IMR-90 (cell line): ENCODE measurements at places on chromosomes 6 and 20.
A peak's percentile ranks its signal among the peaks of the same experiment; 100 is the strongest.

DNA sequence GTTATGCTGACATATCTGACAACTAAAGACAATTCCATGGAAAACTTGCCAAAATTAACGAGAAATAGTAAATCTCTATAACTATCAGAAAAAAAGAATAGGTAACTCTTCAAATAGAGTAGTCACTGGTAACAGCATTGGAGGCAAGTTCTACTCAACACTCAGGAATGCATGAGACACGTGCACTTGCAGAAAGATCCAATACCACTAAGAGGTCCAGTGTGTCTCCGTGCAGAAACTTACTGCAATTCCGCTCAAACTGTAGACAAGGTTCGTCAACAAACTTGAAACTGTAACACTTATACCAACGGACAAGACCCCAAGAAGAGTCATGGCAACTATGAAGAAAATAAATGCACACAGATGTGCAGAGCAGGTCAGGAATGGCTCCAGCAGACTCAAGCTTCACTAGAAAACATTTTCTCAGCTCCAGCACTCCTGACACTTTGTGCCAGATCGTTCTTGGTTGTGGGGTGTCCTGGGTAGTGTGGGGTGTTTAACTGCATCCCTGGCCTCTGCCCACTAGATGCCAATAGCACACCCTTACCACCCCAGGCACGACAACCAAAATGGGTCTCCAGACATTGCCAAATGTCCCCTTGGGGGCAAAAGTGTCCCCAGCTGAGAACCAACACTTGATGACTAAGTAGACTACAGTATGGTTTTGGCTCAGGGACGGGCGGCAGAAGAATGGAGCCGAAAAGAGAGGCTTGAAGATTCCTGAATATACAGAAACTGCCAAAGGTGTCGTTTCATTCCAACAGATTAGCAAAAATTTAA is 134.8 kb downstream of the DTNBP1 start:
- H3K27ac ChIP-seq: no peak overlapping the region

GRCh38 chr6:109360281-109360680 is 22.0 kb downstream of the CD164 start:
- peaks cover 40% of the 10 kb centered on the region for H3K36me3 ChIP-seq
- no peaks in the 10 kb centered on the region for H3K27me3 ChIP-seq
- H3K4me1 ChIP-seq: no peaks in the 10 kb centered on the region
- no peak overlapping the region for H3K27ac ChIP-seq

DNA sequence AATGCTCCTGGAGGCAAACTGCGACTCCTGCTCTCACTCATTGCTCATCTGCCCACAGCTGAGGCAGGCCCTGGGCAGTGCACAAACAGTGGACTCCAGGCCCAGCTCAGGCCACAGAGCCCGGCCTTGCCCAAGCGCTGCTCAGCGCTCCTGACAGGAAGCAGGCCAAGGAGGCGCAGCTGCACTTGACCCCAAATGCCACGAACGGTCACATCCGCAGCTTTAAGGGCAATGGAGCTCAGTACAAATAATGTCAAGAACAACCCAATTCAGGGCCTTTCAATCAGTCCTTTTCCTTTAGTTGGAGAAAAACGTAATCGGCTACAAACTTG is 33.8 kb downstream of the RRBP1 start:
- H3K4me3 ChIP-seq: no peak overlapping the region
- peak overlapping the region; percentile 4; the same call in 1 of the 2 replicates for H3K27ac ChIP-seq
- H3K36me3 ChIP-seq: peaks cover 39% of the 10 kb centered on the region

DNA sequence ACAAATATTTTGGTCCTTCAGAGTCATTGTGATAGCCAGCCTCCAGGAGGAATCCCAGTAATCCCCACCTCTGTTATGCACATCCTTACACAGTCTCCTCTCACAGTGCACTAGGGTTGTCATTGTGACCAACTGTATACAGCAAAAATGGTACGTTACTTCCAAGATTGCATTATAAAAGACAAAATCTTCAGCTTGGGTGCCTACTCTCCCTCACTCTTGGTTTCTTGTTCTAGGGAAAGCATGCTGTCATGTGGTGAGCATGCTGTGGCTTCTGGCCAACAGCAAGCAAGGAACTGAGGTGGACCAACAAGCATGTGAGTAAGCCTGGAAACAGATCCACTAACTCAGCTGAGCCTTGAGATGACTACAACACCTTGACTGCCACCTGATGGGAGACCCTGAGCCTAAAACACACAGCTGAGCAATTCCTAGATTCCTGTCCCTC is 130.1 kb upstream of the DST start:
- H3K27ac ChIP-seq: no peak overlapping the region
- H3K4me3 ChIP-seq: no peak overlapping the region
- DNase-seq: peak; percentile 93
- no peaks in the 10 kb centered on the region for H3K27me3 ChIP-seq
- H3K4me1 ChIP-seq: peaks cover 5% of the 10 kb centered on the region
- H3K36me3 ChIP-seq: no peaks in the 10 kb centered on the region

DNA sequence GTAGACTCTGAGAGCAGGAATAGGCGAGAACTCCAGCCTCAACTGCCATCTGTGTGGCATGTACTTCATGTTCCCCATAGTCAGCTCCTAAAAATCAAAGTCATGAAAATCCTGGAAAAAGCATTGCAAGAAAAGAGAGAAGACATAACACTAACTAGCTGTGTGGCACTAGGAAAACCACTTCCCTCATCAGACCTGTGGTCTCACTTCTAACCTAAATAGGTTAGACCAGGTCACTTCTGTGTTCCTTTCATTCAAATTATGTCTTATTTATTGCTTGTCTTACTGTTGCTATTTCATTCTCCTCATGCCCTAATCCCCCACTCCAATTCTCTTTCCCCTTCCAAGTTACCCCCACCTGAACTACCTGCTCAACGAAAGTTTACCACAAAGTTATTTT is 70.2 kb downstream of the TNFRSF21 start:
- H3K4me3 ChIP-seq: no peak overlapping the region
- no peaks in the 10 kb centered on the region for H3K27me3 ChIP-seq
- no peak for DNase-seq
- no peaks in the 10 kb centered on the region; the same call in 1 of the 2 replicates for H3K36me3 ChIP-seq
- peaks cover 3% of the 10 kb centered on the region; the same call in 1 of the 2 replicates for H3K4me1 ChIP-seq
